ENCODE measurements at places on chromosomes 3 and 15.

GRCh38 chr15:91780387-91780786, 73.1 kb upstream of the SLCO3A1 start:
- DNase-seq, result no peak

GRCh38 chr15:85361323-85361722, 19.1 kb upstream of the AKAP13 start:
- DNase-seq, result no peak

- DNase-seq, result no peak
Observed at GRCh38 chr15:80180986-80181385, 28.2 kb downstream of the FAH start.

DNA sequence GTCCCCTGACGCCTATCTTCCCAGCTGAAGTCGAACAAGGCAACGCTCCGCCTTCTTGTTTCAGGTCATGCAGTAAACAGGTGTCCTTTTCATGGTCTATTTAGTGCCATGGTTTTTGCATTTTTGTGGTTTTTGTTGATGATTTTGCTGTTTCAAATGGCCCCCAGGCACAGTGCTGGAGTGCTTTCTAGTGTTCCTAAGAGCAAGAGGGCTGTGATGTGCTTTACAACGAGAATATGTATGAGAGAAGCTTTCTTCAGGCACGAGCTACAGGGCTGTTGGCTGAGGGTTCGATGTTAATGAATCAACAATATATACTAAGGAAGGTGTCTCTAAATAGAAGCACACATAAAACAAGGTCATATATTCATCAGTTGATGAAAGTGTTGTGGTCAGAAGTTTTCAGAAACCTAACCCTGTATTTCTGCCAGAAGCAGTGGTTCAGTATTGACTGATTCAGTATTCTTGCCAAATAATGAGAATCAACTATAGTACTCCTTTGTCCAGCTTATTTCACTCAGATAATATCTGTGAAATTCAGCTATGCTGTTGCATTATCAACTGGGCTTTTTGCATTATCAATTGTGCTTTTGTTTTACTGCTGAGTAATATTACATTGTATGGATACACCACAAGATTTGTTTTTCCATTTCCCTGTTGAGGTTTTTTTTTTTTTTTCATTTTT, 18.5 kb downstream of the LIMD1 start:
- DNase-seq, result no peak

DNA sequence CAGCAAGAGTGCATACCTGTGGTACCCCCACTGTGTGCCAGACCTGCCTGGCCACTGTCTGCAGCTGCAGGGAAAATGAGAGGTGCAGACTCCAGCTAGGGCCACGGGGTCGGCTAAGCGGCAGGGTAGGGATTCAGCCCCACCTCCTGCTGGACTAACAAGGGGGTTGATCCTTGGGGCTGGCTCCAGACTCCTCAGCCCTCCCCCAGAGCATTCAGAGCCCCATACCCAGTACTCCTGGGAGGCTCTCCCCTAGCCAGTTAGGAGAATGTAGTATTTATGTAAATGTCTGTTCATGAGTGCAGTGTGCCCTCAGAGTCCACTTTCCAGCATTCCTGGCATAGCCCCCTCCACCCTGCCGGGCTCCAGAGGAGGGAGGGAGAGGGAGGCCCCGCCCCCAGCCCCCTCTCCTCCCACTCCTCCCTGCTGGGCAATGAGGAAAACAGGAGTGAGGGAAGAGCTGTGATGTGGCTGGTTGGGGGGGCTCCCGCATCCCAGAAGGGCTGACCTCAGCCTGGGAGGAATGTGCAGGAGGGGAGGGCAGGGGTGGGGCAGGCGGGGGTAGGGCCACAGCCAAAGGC, 4.5 kb upstream of the SEMA3B start:
- no peak for DNase-seq

GRCh38 chr3:104846270-104846669, 520.4 kb upstream of the ALCAM start:
- no peak for DNase-seq

DNA sequence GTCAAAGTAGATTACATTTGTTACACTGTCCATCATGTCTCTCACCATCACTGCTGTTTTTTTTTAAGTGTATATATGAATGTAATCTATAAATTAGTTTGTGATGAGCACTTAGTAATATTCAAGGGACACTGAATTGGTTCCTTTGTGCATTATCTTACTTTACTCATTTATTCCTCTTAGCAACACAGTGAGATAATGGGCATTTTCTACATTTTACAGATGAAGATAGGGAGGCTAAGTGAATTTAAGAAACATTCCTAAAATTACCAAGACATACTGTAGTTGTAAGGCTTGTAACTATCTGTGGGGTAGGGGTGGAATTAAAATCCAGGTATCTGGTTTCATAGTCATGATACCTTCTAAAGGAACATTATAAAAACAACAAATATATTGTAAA, 33.9 kb downstream of the VPS8 start:
- no peak for DNase-seq

GRCh38 chr3:40044487-40044886, 235.1 kb downstream of the MYRIP start:
- DNase-seq, result no peak

DNA sequence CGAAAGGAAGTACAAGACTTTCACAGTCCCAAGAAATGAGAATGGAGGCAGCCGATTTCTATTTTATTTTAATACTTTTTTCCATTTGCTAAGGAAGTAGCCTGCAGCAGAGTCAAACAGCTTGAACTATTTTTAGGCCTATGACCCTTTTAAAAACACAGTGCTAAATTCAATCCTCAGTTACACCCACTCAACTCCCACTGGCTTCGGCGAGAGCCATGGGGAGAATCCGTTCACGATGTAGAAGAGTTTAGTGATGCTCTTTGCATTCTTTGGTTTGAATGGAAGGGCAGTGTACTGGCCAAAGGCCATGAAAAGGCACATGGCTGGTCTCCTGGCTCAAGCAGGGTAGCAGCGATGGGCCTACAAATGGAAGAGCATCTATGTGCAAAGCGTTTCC, 343.5 kb downstream of the FOXP1 start:
- DNase-seq, result no peak

DNA sequence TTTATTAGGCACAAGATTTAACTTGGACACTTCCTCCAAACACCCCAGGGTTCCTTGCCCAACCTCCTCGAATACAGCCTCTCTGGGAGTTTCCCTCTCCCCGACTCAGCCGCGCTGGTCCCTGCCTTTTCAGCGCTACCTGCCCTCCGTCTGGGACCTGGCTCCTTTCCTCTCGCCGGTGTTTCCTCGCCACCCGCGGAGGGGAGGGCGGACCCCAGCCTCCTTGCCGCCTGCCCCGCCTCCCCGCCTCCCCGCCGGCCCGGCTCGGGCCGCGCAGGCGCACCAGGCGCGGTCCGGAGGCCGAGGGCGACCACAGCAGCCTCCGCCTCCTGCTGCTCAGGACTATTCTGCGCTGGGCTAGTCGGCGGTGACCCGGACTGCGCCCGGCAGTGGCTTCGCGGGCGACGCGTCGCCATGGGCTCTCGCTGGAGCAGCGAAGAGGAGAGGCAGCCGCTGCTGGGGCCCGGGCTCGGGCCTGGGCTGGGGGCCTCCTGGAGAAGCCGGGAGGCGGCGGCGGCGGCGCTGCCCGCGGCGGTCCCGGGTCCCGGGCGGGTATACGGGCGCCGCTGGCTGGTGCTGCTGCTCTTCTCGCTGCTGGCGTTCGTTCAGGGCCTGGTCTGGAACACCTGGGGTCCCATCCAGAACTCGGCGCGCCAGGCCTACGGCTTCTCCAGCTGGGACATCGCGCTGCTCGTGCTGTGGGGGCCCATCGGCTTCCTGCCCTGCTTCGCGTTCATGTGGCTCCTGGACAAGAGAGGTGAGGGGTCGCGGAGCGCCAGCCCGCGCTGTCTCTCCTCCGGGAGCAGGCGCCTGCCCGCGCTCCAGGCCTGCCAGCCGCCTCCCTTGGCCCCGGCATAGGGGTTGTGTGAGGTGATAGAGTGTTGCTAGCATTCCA, at the start of gene SLC49A4:
Gene SLC49A4, plus strand, starts transcription at position 291 of the 895 bp plus-strand sequence. Its CDS starts 124 bp downstream, at position 415.
- DNase-seq, result peak; percentile 68

DNA sequence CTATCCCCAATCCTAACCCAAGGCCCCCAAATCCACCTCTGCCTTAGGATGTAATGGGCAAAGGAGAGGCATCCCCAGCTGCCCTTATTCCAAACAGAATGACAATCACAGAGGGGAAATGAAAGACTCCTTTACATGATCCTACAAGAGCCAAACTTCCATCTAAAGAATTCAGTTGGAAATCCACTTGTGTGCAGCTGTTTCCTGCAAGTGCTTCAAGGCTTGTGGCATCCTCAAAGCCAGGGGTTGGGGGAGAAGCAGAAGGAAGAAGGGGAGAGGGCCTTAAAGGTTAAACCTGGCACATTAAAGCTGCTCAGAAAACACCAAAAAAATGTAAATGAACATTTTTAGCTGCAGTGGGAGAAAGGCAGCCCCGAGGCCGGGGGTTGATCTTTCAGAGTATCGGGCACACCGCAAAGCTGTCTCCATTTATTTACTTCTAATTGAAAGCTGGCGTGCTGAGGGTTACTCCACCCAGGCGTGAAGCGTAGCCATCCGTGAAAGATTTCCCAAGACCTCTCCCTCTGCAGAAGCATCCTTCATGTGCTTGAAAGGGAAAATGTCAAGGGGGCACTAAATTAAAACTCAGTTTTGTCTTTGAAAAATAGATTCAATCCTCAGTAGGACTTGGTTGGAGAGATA, 217.8 kb downstream of the SHQ1 start:
- no peak for DNase-seq

- no peak for DNase-seq
Observed at GRCh38 chr3:190557296-190557695, 43.4 kb downstream of the IL1RAP start.

DNA sequence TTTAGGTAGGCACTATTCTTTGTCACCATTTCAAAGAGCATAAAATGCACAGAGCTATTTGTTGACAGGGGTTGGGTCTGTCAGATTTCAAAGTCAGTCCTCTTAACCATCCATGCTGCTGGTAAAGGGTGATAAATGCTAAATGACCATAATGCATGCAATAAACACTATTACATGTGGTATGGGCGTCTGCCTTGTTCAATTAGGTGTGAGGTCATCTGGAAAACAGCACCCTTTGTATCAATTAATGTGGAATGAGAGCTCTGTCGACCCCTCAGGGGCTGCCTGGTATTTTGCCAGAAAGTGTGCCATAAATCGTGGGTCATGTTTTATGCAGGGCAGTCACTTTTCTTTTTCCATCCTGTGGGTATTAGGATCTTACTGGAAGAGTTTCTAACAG, 235.6 kb downstream of the SV2B start:
- DNase-seq, result no peak

Measured in stimulated activated CD4-positive, alpha-beta T cell treated with anti-CD3 and anti-CD28 coated beads, Interleukin-4, amount 100 ng/mL, for 48 hours (primary cell).